ENCODE measurements at places on chromosomes 5 and 9. TPM values are rescaled to one million over a fixed set of nuclear protein-coding genes. Genes with fewer than 3 reads are reported as not detected.

- no peak for DNase-seq
- no peak overlapping the region for H3K4me3 ChIP-seq
- no peaks in the 10 kb centered on the region for H3K36me3 ChIP-seq
- no peak overlapping the region for H3K27ac ChIP-seq
Observed at GRCh38 chr9:92426501-92427145, 2.4 kb upstream of the OMD start.

DNA sequence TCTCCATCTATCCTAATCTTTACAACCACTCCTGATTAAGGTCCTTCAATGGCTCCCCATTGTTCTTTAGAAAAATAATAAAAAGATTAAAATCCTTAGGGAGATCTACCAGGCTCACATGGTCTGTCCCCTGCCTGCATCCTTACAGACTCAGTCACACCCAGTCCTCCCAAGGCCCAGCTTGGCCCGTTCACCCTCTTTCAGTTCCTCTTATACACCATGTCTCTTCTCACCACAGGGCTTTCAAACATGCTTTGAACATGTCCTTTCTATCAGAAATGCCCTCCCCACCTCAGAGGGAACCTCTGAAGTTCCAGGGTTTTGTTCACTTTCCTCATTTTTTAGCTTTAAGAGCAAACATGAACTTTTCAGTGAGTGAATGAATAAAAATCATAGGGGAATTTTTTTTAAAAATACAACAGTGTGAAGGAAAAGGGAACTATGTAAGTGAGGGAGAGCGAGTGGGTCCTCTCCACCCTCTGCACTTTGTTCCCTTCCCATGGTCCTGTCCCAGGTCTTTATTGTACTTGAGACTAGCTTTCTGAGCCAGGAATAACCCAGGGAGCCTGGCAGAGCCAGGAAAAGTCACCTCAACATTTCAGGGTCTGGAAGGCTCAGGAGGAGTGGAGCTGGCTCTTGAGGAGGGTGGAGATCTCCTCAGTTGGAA is 55.3 kb downstream of the TRPC7 start:
- H3K27ac ChIP-seq = no peak overlapping the region
- no peaks in the 10 kb centered on the region for H3K36me3 ChIP-seq
- DNase-seq = no peak
- H3K27me3 ChIP-seq = no peaks in the 10 kb centered on the region
- H3K4me3 ChIP-seq = no peak overlapping the region

SPINK13 gene
- not detected for total RNA-seq

- no peaks in the 10 kb centered on the region for H3K36me3 ChIP-seq
- H3K4me1 ChIP-seq = peaks cover 21% of the 10 kb centered on the region
- H3K4me3 ChIP-seq = no peak overlapping the region
- DNase-seq = no peak
Observed at GRCh38 chr9:36141288-36141687, 4.8 kb downstream of the GLIPR2 start.

FBXL7 gene
- total RNA-seq = 38.5 TPM

DNA sequence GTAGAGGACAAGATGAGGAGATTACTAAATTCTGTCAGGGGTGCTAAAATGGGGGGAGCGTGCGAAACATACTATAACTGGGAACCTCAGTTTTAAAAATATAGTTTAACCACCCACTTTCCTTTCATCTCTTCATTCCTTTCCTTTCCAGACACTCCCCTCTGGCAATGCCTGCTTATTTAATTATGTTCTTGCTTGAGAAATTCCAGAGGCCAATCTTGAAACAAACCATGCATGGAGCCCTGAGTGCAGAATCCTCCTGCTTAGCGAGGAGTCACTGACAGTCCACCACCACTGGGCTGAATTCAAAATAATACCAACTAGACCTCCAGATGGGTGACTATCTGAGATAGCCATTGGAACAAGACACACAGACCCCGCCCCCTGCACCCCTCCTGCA is 29.7 kb upstream of the C9orf72 start:
- H3K36me3 ChIP-seq = no peaks in the 10 kb centered on the region
- no peak overlapping the region for H3K4me3 ChIP-seq
- no peaks in the 10 kb centered on the region for H3K4me1 ChIP-seq
- no peak overlapping the region for H3K27ac ChIP-seq
- no peak for DNase-seq

DNA sequence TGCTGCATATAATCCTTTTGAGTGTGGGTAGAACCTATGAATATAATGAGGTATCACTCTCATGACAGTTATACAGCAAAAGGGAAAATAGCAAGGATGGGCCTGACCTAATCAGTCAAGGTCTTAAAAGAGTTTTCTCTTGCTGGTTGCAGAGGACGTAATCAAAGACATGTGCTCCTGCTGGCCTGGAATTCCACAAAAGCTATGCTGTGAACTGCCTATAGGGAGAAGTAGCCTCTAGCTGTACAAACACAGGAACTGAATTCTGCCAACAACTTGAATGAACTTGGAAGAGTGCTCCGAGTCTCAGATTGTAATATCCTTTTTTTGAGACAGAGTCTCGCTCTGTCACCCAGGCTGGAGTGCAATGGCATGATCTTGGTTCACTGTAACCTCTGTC is 195.6 kb downstream of the PLK2 start:
- no peak for DNase-seq
- no peaks in the 10 kb centered on the region for H3K27me3 ChIP-seq
- no peak overlapping the region for H3K27ac ChIP-seq
- peaks cover 3% of the 10 kb centered on the region for H3K4me1 ChIP-seq
- no peaks in the 10 kb centered on the region for H3K36me3 ChIP-seq
- H3K4me3 ChIP-seq = no peak overlapping the region

DNA sequence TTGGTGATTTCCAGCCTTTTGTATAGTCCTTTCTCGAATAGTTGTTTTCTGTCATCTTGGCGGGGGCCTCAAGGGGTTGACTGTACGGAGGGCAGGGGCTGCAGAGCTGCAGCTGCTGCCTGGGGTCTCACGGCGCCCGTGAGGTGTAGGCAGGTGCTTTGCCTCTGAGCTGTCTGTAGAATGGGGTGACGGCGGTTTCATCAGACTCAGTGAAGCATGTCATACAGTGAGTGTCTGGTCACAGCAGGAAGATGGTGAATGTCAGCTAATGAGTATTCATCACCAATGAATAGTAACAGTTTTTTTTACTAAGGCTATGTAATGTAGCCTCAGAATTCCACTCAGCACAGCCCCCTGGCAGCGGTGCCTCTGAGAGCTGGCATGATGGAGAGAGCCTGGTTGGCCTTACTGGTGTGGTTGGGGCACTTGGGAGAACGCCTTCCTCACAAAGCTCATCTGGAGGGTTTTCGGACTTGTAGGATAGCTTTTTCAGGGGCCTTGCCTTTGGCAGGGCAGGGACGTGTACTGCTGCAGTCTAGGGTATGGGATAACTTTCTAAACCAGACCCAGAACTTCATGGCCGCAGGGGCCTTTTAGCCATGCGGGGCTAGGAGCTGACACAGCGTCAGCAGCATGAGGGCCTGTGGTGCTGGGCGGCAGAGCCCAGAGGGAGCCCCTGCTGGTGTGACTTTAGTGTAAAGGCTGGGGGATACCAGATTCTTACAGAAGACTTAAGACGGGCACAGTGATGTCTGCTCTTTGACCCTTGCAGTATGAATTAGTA is 15.0 kb downstream of the TENT4A start:
- H3K4me3 ChIP-seq = no peak overlapping the region
- H3K4me1 ChIP-seq = peaks cover 45% of the 10 kb centered on the region
- no peak for DNase-seq
- no peaks in the 10 kb centered on the region for H3K36me3 ChIP-seq
- no peak overlapping the region for H3K27ac ChIP-seq

- no peaks in the 10 kb centered on the region for H3K27me3 ChIP-seq
- DNase-seq = no peak
- no peaks in the 10 kb centered on the region for H3K36me3 ChIP-seq
- H3K4me3 ChIP-seq = no peak overlapping the region
Observed at GRCh38 chr9:38154501-38155421, 85.7 kb upstream of the SHB start.

- no peaks in the 10 kb centered on the region for H3K4me1 ChIP-seq
- H3K4me3 ChIP-seq = no peak overlapping the region
- H3K36me3 ChIP-seq = no peaks in the 10 kb centered on the region
Observed at GRCh38 chr9:135036861-135037465, 50.5 kb upstream of the OLFM1 start.

DIRAS2 gene
- total RNA-seq = 1.9 TPM

- H3K4me1 ChIP-seq = no peaks in the 10 kb centered on the region
- H3K27ac ChIP-seq = no peak overlapping the region
- no peak for DNase-seq
- H3K4me3 ChIP-seq = no peak overlapping the region
- no peaks in the 10 kb centered on the region for H3K27me3 ChIP-seq
Observed at GRCh38 chr5:128169401-128170017, 85.9 kb downstream of the SLC12A2 start.

GRCh38 chr9:124778575-124779367 is 1.8 kb downstream of the OLFML2A start:
- H3K27me3 ChIP-seq = peaks cover 12% of the 10 kb centered on the region
- no peak for DNase-seq
- no peaks in the 10 kb centered on the region for H3K36me3 ChIP-seq
- no peak overlapping the region for H3K27ac ChIP-seq

DNA sequence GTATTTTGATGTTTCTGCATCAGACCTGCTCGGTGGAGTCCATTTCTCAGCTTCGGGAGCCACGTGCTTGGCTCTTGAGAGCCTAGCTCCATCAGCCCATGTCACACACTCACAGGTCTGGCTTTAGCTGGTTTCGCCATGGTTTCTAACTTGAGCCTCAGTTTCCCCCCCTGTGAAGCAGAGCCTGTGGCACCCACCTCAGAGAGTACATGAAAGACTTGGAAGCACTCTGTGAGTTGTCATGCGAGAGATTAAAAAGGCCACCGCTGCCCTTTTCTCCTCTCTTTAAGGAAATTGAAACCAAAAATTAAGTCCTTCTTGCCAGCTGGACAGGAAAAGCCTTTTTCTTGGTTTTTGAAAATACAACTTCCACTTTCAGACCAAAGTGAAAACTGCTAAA is 8.8 kb downstream of the TENT4A start:
- peaks cover 73% of the 10 kb centered on the region for H3K4me1 ChIP-seq
- DNase-seq = no peak
- H3K27me3 ChIP-seq = no peaks in the 10 kb centered on the region
- H3K36me3 ChIP-seq = no peaks in the 10 kb centered on the region
- H3K27ac ChIP-seq = no peak overlapping the region
- no peak overlapping the region for H3K4me3 ChIP-seq

HAPLN1 gene
- total RNA-seq = not detected

DNA sequence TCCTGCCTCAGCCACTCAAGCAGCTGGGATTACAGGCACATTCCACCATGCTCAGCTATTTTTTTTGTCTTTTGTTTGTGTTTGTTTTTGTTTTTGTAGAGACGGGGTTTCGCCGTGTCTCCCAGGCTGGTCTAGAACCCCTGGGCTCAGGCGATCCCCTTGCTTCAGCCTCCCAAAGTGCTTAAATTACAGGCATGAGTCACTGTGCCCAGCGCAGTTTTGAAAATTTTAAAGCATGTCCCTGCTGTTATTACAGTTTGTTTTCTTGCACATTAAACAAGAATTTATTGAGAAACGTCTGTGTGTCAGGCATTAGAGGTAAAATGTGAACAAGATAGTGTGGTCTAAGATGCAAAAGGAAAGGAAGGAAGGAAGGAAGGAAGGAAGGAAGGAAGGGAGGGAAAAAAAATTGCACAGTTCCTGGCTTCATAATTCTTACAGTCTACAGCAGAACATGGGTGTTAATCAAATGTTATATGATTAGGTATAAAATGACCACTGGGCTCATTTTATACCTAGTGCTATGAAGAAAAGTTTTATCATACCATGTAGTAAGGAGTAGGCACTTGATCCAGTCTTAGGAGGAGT is 205.4 kb downstream of the SNX18 start:
- H3K27ac ChIP-seq = no peak overlapping the region
- no peak overlapping the region for H3K4me3 ChIP-seq
- H3K4me1 ChIP-seq = peaks cover 8% of the 10 kb centered on the region
- no peaks in the 10 kb centered on the region for H3K36me3 ChIP-seq
- H3K27me3 ChIP-seq = no peaks in the 10 kb centered on the region
- no peak for DNase-seq

RAB3C gene
- 22.0 TPM for total RNA-seq

- no peaks in the 10 kb centered on the region for H3K4me1 ChIP-seq
Observed at GRCh38 chr5:122977319-122977718, 59.2 kb downstream of the PPIC start.

CDC42SE2 gene
- total RNA-seq = 18.6 TPM

DNA sequence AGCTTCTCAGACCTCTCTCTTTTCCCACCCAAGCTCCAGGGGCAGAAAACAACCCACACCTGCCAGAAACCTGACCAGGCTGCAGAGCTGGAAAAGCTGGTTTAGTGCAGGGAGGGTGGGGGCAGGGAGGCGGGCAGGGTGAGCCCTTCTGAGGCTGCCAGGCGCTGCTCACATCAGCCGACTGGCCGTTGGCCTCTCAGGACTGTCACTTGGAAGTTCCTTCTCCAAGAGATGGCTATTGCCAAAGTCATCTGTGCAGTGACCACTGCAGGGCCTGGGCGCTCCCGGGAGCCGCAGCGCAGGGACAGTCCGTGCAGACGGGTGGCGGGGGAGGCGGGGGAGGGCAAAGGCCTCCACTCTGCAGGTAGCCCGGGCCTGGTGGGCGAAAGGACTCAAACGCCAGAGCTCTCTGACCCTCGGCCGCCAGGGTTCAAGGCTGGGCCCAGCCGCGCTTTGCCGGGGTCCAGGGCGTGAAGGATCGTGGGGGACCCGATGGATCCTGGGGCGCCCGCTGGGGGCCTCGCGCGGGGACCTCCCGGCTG is 205.0 kb upstream of the IER5L start:
- peaks cover 12% of the 10 kb centered on the region for H3K4me1 ChIP-seq
- peak; percentile 90 for DNase-seq
- no peaks in the 10 kb centered on the region for H3K27me3 ChIP-seq
- H3K27ac ChIP-seq = peak overlapping the region; percentile 87
